ENCODE measurements at places on chromosomes 11 and 22.

- DNase-seq = no peak
Observed at GRCh38 chr11:127037596-127037995, 37.0 kb upstream of the KIRREL3 start.

- no peak for DNase-seq
Observed at GRCh38 chr11:92857407-92857806, 112.0 kb upstream of the MTNR1B start.

DNA sequence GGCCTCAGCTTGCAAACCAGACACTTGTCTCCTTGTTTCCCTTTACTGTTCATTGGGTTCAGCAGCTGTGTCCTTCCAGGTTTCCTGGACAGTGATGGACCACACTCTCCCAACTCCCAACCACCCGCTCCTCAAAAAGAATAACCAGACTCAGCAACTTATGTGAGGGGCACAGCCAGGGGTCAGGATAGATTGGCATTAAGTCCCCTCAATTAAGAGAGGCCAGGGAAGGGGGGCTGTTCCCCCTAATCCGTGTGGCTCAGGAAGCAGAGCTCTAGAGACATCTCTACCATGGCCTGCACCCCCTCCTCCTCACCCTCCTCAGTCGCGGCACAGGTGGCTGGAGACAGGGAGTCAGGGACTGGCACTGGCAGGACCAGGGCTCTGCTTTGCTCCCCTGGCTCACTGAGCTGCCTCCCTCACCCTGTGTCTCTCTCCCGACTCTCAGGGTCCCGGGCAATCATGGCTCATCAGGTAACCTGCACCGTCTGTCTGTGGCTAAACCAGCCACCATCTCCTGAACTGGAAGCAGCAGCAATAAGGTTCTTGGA lies 111.7 kb downstream of the ZNF280B start:
- DNase-seq = no peak

- DNase-seq = no peak
Observed at GRCh38 chr22:29563652-29564460, 10.3 kb upstream of the THOC5 start.

- DNase-seq = peak; percentile 37
Observed at GRCh38 chr11:132910011-132910760, 622.1 kb downstream of the OPCML start.

DNA sequence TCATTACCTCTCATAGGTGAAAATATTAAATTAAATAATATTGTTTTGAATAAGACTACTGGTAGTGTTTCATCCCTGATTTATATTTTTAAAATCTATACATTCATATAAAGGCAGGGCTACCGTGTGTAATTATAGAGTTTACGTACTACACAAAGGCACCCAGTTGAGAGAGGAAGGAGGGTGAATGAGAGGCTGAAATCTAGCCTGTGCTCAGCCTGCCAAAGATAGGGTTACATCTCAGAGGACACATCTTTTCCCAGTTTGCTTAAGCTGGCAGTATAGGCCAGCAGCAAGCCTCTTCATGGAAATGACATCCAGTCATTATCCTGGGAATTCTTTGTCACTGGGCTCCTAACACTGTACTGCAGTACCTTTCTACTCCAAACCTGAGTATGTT lies 7.5 kb upstream of the B3GNT6 start:
- DNase-seq = no peak

Data from iPS-NIHi11 (cell line).